Ammon's horn (tissue), 1 donor: ENCODE measurements at places on chromosomes 11 and 22.

DNA sequence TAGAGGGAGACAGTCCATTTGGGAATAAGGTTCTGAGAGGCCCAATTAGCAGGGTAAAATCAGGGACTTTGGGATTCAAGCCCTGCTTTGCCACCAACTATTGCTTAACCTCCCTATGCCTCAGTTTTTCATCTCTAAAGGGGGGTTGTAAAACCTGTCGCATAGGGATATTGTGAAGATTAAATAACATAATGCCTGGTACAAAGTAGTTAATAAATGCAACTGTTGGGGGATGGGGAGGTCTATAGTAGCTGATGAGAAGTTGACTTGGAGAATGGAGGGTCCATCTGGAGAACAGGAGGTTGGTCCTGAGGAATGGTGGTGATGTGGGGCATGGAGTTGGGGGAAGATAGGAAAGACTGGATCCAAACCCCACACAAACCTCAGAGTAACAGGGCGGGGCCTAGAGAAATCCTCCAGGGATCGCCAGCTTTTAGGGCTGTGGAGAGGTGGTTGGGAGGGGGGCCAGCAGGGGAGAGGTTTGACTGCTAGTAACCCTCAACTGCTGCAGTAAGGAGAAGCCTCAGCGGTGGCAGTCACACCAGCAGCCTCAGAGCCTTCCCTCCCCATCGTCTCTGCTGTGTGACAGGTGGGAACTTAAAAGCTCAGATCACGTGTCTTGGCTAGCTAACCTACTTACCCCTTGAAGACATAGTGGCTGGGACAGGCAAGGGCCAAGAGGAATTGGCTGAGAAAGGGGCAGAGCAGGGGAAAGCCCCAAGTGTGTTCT is 1.1 kb upstream of the ABCG4 start:
- DNase-seq = no peak

GRCh38 chr11:117424781-117425180 is 97.1 kb downstream of the CEP164 start:
- DNase-seq = no peak

DNA sequence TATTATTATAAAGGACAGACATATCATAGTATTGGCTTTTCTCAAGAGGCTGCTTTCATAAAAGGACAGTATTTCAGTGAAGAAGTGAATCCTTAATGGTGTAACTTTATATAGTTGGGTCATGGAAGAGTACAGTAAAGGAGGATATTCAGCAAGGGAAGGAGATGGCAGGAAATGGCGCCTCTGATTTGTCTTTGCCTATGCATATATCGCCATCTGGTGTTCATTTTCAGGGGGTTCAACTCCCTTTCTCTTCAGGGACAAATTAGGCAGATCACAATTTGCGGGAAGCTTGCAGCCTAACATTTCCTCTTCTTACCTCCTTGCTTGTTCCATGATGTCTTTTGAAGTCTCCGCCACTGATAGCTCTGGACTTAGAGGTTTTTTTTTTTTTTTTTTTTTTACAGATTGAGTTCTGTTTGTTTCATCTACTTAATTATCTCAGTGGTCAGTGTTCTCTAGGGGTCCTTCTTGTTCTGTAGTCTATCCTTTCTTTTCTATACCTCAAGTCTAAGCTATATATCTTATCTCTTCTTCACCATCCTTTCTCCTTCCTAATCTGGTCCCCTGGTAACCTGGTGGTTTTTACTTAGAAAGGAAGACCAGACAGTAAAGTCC is 21.8 kb upstream of the RRM1 start:
- DNase-seq = peak; percentile 91

- DNase-seq = peak; percentile 77
Observed at GRCh38 chr11:35419184-35419829, at the start of gene SLC1A2. TSS of gene SLC1A2 (minus strand) at chr11:35419558. CDS start at chr11:35418966, 592 bp downstream.

DNA sequence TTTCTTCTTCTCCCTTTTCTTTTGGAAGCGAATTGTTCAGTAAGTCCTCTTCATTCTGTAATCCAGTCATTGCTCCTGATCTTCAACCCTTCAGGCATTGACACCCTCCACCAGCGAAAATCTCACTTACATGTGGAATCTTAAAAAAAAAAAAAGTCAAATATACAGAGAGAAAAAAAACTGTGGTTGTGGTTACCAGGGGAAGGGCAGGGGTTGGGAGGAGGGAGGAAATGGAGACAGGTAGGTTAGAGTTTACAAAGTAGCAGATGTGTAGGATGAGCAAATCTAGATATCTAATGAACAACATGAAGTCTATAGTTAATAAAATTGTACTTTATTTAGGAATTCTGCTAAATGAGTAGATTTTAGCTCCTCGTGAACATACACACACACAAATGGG is 17.7 kb upstream of the TMEM123 start:
- no peak for DNase-seq

DNA sequence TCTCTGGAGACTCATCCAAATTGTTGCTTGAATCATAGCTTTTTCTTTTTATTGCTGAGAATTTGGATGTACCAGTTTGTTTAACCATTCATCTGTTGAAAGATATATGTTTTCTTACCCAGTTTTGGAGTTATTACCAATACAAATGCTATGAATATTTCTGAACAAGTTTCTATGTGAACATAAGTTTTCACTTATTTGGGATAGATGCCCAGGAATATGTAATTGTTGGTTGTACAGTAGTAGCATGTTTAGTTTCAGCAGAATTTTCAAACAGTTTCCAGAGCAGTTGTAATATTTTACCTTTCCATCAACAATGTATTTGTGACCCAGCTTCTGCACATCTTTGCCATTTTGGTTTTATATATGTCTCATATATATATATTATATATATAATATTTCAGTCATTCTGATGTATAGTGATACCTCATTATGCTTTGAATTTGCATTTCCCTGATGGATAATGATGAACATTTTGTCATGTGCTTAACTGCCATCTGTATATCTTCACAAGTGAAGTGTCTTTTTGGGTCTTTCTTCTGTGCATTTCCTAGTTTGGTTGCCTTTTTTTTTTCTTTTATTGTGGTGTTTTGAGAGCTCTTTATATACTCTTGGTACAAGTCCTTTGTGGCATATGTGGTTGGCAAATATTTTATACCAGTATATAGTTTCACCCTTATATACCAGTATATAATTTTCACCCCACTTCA is 118.8 kb downstream of the LUZP2 start:
- DNase-seq = no peak

GRCh38 chr11:16577490-16577889 is 161.0 kb upstream of the C11orf58 start:
- no peak for DNase-seq

- DNase-seq = no peak
Observed at GRCh38 chr11:133522344-133522743, 10.0 kb downstream of the OPCML start.

GRCh38 chr22:49720279-49720959 is 107.3 kb downstream of the BRD1 start:
- DNase-seq = no peak

DNA sequence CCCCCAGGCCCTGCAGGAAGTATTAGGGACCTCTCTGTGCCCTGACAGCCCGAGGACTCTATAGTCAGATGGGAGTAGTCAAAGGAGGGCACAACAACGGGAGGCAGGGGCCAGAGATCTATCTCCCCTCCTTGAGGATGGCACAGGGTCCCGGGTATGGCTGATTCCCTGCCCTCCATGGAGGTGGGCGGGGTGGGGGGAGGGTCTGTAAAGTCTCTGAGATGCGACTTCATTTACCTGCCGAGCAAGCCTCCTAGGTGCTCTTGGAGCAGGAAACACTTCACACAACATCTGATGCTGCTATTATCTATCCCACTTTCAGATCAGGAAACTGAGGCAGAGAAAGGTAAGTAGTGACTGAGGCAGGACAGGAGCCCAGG is 769 bp upstream of the CDC42EP1 start:
- DNase-seq = no peak

DNA sequence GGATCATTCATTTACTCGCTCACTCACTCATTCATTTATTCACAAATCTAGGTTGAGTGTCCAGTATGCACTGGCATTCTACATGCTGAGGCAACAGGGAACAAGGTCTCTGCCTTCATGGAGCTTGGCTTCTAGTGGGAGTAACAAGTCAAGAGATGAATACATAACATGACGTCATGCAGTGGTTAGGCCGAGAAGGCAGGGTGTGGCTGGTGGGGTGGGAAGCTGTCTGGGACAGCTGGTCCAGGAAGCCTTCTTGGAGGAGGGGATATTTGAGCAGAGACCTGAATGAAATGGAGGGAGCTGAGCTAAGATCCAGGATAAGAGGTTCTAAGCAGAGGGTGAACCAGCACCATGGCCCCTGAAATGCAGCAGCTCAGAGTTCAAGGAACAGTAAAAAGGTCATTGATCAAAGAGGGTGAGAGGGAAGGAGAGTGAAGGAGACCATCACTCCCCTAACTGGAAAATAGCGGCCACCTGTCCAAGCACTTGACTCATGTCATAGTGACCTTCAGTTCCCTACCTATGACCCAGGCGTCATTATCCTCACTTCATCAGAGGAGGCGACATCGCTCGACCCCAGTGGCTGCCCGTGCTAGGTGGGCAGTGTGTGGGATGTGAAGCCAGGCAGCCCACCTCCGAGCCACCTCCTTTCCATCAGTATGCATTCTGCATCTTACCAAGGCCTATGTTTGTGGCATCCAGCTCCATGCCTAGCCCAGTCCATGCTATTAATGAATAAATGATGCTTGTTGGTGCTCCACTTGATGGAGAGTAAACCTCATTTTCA is 105.0 kb downstream of the TSPAN18 start:
- DNase-seq = no peak

DNA sequence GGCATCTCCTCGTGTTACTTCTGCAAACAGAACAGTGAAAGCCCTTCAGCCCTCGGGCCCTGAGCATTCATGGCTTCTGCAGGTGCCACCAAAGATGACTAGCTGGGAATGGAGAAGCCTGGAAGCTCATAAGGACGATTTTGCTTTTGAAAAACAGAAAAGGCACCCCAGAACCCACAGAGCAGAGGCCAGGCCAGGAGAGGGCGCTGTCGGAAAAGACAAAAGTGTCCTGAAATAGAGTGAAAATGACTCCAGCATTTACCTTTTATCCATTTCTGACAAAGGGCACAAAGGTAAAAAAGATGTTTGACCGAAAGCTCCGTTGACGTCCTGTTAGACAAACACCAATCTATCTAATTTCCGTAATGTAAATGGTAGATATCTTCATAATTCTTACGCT is 37.6 kb downstream of the ZNF195 start:
- peak; percentile 31 for DNase-seq

DNA sequence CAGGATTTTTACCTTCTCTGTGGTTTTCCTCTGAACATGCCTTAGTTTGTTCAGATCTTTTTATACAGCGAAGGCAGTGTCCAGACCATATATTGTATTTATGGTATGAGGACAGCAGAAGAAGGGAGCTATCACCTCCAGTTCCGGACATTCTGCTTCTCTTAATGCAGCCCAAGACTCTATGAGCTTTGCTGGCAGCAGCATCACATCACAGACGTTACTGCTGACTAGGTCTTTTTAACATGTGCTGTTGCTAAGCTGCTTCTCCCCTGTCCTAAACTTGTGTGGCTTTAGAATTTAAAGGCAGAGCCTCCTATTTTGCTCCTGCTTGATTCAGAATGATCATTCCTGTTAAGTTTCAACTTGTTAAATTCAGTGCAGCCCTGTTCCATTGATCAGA is 13.4 kb downstream of the MICAL2 start:
- DNase-seq = no peak

DNA sequence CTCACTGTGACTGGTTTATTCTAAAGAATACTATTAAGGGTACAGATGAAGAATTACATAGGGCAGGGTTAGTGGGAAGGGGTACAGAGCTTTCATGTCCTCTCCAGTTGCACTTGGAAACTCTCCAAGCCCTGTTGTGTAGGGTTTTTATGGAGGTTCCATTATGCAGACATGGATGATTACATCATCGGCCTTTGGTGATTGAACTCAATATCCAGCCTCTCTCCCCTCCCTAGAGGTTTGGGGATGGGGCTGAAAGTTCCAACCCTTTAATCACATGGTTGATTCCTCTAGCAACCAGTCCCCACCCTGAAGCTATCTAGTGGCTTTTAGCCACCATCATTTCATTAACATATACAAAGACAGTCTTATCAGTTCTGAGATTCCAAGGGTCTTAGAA is 472.6 kb downstream of the BUD13 start:
- no peak for DNase-seq

GRCh38 chr11:130020323-130020722 is 17.7 kb upstream of the PRDM10 start:
- DNase-seq = no peak

DNA sequence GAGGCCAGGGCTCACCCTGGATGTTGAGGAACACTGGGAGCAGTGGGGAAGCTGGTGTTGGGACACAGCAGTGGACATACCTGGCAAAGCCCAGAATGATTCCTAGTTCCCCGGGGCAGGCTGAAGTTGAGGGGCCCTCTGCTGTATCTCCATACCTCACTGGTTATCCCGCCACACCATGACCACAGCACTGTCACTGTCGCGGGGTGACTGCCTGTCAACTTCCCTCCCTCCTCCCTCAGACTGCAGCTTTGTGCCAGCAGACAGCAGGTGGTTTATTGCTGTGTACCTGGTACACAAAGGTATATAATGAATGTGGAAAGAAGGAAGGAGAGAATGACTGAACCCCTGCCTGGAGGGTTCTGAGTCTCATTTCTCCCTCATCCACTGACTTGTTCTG is 318.7 kb downstream of the TMEM135 start:
- no peak for DNase-seq

- DNase-seq = no peak
Observed at GRCh38 chr22:36929621-36930020, 16.2 kb downstream of the CSF2RB start.

DNA sequence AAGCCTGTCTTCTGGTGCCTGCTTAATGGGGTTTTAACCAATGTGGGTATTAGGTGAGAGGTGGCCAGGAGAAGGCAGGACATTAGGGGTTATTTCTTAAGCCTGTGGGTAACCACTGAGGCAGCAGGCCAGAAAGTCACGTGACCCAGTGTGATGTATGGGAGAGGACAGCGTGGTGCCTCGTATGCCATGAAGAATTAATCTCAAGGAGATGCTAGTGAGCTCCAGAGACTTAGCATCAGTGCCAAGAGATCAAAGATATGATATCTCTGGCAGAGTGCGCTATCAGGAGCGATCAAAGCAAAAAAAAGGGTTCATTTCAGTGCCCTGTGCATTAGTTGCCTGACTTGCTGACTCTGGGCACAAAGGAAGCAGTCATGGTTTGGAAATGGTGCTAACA is 275.5 kb downstream of the KIRREL3 start:
- DNase-seq = no peak

- DNase-seq = no peak
Observed at GRCh38 chr11:110472858-110473257, 43.1 kb downstream of the FDX1 start.

- no peak for DNase-seq
Observed at GRCh38 chr11:15471895-15472799, 357.4 kb downstream of the INSC start.

DNA sequence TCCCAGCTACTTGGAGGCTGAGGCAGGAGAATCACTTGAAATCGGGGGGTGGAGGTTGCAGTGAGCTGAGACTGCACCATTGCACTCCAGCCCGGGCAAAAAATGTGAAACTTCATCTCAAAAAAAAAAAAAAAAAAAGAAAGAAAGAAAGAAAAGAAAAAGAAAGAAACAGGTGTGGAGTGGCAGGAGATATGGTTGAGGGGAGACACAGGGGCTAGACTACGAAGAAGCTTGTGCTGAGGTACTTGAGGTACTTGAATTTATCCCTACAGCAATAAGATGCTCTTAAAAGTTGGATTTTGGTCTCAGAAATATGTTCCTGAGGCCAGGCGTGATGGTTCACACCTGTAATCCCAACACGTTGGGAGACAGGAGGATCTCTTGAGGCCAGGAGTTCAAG is 2.2 kb upstream of the MAJIN start:
- DNase-seq = no peak

GRCh38 chr11:124623861-124624525 is 1.3 kb downstream of the TBRG1 start:
- DNase-seq = no peak
